Ovary (tissue), 10 donors: ENCODE measurements at places on chromosomes 11 and 22. TPM values are rescaled to one million over a fixed set of nuclear protein-coding genes. Genes with fewer than 3 reads are reported as not detected.
A peak's percentile ranks its signal among the peaks of the same experiment; 100 is the strongest.

GRCh38 chr11:27174021-27174420 is 133.4 kb downstream of the BBOX1 start:
- no peak for DNase-seq

DNA sequence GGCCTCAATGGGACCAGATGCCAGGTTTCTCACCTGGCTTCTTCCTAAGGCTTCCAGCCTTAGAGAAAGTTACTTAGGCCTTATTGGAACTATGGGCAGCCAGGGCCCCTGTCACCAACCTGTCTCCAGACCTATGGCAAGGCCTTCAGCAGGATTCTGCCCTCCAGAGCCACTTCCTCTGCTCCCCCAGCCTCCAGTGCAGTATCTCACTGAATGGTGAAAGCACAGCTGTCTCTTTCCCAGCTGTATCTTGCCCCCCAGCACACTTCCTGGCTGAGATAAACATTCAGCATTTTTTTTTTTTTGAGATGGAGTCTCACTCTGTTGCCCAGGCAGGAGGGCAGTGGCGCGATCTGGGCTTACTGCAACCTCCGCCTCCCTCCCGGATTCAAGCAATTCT is 1.5 kb downstream of the SLC2A11 start:
- DNase-seq = no peak

DNA sequence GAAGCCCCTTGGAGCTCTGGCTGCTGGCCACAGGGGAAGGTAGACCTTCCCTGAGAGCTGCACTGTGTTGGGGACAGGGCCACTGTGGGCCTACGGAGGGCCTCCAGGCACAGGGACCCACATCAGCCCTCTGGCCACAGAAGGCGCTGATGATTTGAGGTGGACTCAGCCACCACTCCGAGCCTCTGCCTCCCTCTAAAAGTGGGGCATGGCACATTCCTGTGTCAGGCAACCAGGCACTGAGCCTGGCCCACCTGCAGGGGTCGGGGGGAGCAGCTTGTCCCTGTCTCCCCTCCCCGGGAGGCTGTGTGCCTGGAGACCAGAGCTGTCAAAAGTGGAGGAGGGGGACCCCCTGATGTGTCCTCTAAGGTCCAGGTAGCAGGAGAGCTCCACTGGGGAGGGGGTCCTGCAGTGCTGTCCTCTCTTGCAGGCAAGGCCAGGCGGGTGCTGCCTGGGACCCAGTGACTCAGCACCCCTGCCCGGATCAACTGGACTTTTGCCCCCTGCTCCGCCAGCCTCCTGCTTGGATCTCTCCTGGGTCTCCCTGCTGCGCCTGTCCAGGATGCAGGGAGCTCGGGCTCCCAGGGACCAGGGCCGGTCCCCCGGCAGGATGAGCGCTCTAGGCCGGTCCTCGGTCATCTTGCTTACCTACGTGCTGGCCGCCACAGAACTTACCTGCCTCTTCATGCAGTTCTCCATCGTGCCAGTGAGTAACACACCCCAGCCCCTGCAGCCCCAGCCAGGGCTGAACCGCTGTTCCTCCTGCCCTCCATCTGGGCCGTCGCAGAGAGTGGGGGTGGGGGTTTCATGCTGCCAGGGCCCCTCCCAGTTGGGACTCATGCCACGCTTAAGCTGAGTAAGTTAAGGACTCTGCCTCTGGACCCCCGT is 17.5 kb upstream of the CDKN1C start:
- no peak for DNase-seq

- no peak for DNase-seq
These were observed 3.3 kb upstream of the MIEF1 start for GRCh38 chr22:39498802-39499201.

DNA sequence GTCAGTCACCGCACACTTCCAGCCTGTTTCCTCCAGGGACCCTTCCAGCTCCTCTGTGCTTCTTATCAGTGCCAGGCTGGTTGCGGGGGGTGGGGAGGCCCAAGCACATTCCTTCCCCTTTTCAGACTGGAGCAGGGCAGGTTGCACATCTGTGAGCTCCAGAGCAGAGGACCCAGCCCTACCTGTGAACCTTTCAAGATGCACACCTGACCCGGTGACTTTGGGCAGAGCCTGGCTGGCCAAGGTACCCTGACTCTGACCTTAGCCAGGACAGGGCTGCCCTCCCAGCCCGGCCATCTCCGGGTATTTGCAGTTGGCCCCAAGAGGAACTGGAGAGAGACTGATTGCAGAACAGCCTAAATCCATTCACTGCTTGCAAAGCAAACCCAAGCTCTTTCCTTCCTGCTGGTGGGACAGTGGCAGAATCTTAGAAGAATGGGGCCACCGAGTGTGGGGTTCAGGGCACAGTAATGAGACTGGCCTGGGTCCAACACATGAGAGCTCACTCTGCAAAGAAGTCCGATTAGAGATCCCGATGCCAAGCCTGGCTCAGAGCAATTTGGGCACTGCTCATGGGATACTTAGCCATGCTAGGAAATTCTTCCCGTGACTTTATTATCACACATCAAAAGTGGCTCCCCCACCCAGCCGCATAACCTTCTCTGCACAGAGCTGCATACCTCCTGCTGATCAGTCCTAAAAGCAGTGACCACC is 64.7 kb upstream of the CCND1 start:
- DNase-seq = no peak

- DNase-seq = no peak
These were observed 4.0 kb upstream of the SGSM1 start for GRCh38 chr22:24801901-24802465.

GRCh38 chr11:18936002-18936673 is 3.1 kb downstream of the MRGPRX1 start:
- DNase-seq = no peak

GRCh38 chr22:45235101-45235777 is 5.5 kb downstream of the KIAA0930 start:
- no peak for DNase-seq

- no peak for DNase-seq
These were observed 7.0 kb upstream of the L3MBTL2 start for GRCh38 chr22:41198027-41198580.

- DNase-seq = peak; percentile 19
These were observed 30.7 kb upstream of the TOLLIP start for GRCh38 chr11:1340111-1340510.

DNA sequence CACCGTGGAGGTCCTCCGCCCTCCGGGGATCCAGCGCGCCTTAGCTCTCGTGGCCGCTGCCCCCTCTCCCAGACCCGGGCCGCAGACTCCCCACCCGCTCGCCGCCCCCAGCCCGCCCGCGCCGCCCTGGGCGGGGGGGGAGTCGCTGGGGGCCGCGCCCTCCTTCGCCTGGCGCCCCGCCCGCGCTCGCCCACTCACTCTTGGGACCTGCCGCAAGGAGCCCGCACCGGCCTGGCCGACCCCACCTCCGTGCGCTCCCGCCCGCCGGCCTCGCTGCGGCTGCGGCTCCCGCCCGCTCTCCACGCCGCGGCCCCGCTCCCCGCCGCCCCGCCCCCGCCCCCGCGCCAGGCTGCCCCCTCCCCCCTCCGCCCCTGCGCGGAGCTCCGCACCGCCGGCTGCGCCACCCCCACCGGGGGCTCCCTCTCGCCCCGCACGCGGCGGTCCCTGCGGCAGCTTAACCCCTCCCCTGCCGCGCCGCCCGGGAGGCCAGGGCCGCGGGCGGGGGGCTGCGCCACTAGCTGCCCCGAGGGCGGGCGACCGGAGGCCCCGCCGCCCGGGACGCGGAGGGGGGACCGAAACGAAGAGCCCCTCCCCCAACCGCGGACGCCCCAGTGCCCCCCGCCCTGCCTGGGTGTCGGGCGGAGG is 724 bp upstream of the RASGRP2 start:
- no peak for DNase-seq

DNA sequence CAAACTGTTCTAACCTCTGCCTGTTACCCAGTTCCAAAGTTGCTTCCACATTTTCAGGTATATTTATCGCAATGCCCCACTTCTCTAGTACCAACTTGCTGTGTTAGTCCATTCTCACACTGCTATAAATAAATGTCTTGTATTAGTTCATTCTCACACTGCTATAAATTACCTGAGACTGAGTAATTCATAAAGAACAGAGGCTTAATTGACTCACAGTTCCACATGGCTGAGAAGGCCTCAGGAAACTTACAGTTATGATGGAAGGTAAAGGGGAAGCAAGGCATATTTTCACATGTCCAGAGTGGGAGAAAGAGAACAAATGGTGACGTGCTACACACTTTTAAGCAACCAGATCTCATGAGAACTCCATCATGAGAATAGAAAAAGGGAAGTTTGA is 130.4 kb upstream of the C11orf87 start:
- no peak for DNase-seq

- DNase-seq = no peak
These were observed 22.7 kb upstream of the P2RY2 start for GRCh38 chr11:73195191-73196007.

GRCh38 chr11:68383976-68384501 is 71.6 kb downstream of the LRP5 start:
- DNase-seq = peak; percentile 57

DNA sequence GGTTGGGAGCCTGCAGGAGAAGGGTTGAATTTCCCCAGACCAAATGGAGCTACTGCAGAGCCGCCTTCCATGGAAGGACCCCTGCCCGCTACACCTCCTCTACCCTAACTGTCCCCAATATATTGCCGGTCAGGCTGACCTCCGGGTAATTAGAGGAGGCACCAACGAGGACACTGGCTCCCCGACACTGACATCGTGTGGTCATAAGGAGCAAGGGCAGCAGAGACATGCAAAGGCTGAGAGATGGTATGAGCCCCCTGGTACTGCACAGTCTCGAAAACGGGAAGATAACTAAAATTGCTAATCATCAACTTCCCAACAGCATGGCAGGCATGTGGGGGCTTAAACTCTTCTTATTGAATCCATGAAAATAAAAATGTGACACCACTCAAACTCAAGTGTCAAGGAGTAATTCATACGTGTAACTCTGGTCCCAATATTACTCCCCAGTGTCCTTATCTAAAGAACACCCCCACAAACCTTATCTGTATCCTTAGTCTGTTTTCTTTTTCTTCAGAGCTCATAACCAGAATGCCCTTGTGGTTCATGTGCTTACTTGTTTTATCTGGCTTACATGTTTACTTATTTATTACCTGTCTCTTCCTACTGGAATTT is 4.4 kb downstream of the CAVIN3 start:
- DNase-seq = peak; percentile 67

DNA sequence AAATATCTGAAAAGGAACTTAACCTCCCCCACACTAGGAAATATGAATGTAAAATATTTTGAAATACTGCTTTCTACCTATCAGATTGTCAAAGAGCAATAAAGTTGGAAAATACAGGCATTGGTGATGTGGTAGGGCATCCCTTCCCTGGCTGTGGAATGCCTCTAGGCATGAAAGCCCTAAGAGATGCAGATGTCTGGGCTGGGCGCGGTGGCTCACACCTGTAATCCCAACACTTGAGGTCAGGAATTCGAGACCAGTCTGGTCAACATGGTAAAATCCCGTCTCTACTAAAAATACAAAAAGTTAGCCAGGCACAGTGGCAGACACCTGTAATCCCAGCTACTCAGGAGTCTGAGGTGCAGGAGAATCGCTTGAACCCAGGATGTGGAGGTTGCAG is 22.0 kb downstream of the ARAP1 start:
- DNase-seq = no peak

GRCh38 chr11:13891911-13892310 is 70.6 kb upstream of the SPON1 start:
- DNase-seq = no peak

GRCh38 chr11:103794262-103794661 is 242.2 kb upstream of the DDI1 start:
- DNase-seq = no peak

DNA sequence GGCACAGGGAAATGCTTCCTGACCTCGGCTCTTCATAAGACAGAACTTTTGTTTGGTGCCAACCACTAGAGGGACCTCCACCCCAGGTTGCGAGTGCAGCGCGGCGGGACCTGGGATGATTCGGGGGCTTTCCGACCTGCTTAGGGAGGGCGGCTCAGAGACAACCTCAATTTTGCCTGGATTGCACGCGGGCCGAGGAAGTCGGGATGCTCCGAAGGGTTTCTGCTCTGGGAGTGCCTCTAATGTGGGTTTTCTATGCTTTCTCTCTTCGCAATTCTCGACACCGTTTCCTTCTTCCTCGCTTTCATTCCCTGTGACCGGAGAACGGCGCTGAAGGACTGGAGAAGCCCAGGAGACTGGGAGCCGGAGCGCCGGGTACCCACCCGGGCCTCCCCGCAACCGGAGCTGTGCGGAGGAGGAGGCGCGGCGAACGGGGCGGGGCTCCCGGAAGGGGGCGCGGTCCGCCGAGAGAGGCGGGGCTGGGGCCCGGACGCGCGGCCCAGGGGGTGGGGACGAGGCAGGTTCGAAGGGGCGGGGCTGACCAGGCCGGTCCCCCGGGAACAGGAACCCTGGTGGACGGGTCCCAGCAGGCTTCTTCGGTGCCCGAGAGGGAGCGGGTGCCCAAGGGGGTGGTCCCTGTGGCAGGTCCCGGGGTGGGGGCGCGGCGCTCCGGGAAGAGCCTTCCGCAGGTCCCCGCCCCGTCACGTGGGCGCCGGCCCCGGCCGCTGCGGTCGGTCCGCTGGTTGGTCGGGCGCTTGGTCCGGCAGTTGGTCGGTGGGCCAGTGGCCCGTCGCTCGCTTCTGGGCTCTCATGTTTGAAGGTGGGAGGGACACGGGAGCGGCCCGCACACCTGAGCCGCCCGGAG is at the start of gene PPFIBP2:
Gene PPFIBP2 (plus strand): TSS at position 766 of the 865 bp plus-strand sequence. CDS start 35,477 bp downstream, outside the sequence.
- peak; percentile 90 for DNase-seq

DNA sequence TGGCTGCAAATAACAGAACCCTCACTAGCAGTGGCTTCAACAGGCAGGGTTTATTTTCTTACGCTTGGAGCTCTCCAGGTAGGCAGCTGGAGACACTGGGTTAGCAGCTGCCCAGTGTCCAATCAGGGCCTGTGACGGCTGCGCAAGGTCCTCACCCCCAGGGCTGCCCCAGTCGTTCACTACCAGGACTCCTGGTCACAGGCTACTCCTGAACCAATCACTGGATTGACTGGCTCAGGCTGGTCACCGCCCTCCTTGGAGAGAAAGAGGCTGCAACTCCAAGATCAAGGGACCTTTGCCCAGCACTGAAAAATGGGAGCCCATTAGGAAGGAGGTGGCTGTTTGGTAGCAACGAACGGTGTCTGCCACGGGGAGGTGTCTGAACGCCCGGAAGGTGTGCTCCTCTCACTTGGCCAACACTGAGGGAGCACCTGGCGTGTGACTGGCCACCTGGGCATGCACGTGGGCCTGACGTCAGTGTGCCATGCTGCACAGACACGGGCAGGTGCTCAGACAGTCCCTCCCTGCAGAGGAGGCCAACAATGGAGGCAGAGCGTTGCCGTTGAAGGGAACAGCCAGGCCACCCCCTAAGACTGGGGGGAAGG is 5.1 kb downstream of the ARSA start:
- no peak for DNase-seq

- no peak for DNase-seq
These were observed 29.5 kb downstream of the CHEK2 start for GRCh38 chr22:28711820-28712777.

GRCh38 chr22:50318698-50319411 is 8.0 kb downstream of the DENND6B start:
- no peak for DNase-seq

The MIOX gene
- not detected for total RNA-seq

The FADD gene
- 20.3 TPM for total RNA-seq

The C1QTNF5 gene
- total RNA-seq = 11.8 TPM

The BTBD18 gene
- not detected for total RNA-seq

The KCNQ1 gene
- 9.7 TPM for total RNA-seq

The CCDC87 gene
- 0.47 TPM for total RNA-seq

The SCO2 gene
- total RNA-seq = 0.73 TPM

The KRTAP5-9 gene
- total RNA-seq = not detected

The LMNTD2 gene
- 2.0 TPM for total RNA-seq

The ADAMTS15 gene
- 6.1 TPM for total RNA-seq

The GAB2 gene
- 42.9 TPM for total RNA-seq

The APOL1 gene
- 43.6 TPM for total RNA-seq

The THRSP gene
- total RNA-seq = not detected

The TRIM48 gene
- total RNA-seq = not detected

The SYT9 gene
- total RNA-seq = not detected

The PYGM gene
- 3.4 TPM for total RNA-seq

The GPR83 gene
- 0.28 TPM for total RNA-seq

The GLB1L3 gene
- not detected for total RNA-seq

The MMP13 gene
- not detected for total RNA-seq
